NCI-H774 (cell line): ENCODE measurements at places on chromosomes 4 and X.

DNA sequence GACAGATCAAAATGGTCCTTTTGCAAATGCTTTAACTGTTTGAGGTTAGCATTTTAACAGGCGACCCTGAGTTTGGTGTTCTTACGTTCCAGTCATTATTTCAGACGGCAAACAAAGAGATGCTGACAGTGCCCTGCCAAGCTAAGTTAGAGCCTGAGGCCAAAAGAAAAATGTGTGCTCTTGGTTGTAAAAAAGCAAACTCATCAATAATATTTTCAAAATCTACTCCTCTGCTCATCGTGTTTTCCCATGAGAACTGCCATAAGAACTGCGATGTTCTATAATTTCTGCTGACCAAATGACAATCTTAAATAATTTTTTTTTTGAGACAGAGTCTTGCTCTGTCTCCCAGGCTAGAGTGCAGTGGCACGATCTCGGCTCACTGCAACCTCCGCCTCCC is 62.7 kb upstream of the BCLAF3 start:
- DNase-seq = no peak

DNA sequence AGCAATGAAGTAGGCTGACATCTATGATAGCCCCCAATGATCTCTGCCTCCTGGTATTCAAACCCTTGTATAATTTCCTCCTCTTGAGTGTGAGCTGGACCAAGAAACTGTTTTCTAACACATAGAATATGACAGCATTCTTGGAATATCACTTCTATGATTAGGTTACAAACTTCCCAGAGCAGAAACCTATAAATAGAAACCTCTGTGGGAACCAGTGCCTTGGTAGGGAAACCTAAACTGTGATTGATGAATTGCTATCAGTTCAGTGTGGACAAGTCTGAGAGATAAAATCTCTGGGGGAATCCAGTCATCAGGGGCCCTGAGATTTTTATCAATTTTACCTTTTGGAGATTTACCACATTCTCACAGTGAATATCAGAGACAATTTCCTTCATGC is 756.5 kb upstream of the AGA start:
- DNase-seq = no peak

DNA sequence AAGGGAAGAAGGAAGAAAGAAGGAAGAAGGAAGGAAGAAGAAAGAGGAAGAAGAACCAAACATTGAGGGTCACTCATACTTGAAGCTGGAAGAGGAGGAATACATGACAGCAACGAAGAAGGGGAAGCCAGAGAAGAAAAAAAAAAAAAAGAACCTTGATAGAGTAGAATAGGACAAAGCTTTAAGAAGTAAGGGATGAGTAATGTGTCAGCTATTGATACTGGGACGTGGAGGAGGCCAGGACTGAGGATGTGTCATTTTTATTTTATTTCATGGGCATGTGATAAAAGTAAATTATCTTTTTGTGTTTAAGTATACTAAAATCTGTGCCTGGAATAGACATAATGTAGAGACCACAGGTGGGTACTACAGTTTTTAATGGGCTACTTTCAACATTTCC is 6.4 kb downstream of the EDA2R start:
- no peak for DNase-seq

DNA sequence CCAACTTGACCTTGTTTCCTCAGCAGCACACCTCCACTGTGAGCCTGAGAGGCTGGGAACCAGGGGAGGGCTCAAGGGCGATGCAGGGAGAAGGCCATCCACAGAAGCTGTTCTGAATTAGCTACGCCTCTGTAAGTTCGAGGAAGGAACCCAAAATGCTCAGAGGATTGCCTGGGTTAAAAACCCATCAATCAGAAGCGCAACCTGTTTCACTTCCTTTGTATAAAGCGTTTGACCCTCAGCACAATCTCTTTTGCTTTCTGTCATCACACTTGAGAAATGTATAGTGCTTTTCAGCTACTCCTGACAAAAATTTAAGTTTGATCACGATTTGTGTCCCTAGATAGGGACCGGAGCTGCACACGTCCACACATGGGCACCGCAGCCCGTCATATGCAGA is 48.0 kb upstream of the MAP3K15 start:
- DNase-seq = no peak

DNA sequence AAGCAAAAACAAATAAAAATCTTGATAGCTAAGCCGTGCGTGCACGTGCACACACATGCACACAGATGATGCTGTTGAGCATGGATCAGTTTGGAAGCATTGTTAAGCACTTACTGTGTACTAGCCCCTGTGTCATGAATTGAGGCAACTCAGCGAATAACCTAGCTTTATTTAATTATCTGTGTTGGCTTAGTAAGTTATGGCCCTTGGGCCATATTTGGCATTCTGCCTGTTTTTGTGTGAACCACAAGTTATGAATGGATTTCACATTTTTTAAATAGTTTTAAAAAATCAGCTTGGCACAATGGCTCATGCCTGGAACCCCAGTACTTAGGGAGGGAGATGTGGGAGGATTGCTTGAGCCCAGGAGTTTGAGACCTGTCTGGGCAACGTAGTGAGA is 113.6 kb upstream of the CBLL2 start:
- no peak for DNase-seq

DNA sequence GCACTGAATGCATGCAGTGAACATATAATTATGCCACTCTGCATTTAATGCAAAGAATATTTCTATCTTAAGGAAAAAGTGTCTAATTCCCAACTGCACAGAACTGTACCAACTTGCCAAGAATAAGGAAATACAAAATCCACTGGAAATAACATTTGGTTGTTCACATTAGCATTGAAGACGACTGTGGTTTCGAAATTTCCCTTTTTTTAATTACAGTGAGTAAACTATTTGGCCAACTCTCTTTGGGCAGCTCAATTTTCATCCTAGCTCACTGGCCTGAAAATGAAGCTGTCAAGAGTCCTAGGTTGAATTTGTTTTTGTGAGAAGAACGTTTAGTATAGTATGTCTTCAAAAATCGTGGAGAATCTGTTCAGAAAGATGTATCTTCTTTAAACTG is 81.6 kb upstream of the MID1 start:
- DNase-seq = no peak
